ENCODE measurements at places on chromosomes 4 and X.

GRCh38 chr4:139904406-139904805, 238.8 kb downstream of the MGST2 start:
- DNase-seq = no peak

GRCh38 chr4:74873545-74874301, 59.2 kb upstream of the PARM1 start:
- no peak for DNase-seq

DNA sequence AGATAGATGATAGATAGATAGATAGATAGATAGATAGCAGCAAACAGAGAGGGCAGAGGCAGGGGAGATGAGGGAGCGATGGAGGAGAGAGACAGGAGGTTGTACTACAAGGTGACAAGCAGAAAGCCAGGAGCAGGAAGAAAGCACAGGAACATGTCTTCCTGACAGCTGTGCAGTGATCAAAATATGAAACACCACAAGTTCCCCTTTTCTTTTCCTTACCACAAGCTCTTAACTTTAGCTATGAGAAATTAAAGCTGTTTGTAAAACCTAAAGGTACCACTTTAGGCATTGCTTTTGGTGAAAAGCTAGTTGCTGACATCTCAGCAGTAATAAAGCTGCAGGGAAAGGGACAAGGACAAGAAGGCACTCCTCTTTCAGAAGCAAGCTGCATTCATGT, 9.1 kb upstream of the MAGED4B start:
- no peak for DNase-seq

DNA sequence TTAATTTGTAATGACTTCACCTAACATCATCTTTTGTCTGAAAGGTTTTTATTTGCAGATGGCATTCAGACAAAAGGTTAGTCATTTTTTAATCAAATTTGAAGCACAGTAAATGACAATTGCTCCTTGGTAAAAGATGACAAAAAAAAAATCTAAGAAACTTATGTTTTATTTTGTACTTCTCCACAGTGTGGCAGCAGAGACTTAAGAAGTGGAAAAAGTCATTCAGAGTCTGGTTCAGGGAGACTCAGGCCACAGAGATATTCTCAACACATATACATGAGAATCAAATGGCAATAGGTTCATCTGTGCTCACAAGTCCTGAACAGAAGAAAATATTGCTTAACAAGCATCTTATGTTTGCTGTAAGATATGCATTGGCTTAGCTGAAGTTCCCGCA, 436.2 kb downstream of the KCNIP4 start:
- no peak for DNase-seq

GRCh38 chr4:7279902-7280301, 87.6 kb downstream of the SORCS2 start:
- no peak for DNase-seq

DNA sequence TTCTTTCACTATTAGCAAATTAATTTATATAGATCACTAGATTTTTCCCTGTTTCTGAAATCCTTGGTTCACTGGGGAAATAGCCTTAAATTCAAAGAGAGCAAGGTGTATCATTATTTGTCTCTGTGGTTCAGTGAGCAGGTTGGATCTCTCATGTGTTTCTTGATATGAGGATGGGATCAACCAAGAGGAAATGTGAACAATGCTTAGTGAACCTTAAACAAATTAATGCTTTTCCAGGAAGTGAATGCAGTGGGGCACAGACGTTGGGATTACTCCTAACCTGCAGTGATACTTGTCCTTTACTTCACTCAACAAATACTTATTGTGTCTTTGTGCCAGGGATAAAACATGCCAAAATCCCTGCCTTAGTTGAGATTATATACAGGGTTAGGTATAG, 193.2 kb downstream of the SHROOM3 start:
- no peak for DNase-seq

DNA sequence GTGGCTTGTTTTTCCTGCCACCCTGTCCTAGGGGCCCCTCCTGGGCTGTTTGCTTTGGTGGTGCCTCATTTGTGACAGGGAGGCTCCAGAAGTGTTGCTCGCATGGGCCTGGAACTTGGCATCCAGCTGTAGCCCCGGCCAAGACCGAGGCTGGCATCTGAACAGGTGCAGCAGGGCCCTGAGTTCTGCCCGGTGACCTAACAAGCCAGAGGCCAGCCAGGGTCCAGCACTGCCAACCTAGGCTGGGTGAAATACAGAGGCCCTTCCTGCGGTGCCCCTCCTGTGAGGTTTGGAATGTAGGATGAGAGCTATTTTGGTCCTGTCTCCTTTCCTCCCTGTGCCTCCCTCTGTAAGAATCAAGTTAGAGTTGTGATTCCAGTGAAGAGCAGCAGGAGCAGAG, 58.5 kb downstream of the STARD8 start:
- no peak for DNase-seq

DNA sequence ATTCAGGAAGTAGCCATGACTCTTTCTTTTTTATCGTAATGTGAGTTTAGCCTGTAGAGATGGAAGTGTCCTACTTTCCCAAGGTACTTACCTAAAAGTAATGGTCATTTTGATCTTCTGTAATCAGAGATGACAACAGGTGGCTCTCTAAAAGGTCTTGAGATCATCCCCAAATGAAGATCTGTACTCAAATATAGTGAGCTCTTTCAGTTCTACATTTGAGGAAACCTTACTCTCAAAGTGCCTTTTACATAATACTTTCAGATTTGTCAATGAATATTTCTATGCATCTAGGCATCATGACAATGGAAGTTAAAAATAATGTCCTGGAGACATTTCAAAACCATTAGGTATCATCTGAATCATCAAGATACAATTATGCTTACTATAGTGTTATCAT, 17.2 kb upstream of the MND1 start:
- DNase-seq = no peak

Measured in nucleus accumbens (tissue), 56 donors.